Progenitor cell of endocrine pancreas (in vitro differentiated cells): ENCODE measurements at places on chromosomes 1 and 21.

DNA sequence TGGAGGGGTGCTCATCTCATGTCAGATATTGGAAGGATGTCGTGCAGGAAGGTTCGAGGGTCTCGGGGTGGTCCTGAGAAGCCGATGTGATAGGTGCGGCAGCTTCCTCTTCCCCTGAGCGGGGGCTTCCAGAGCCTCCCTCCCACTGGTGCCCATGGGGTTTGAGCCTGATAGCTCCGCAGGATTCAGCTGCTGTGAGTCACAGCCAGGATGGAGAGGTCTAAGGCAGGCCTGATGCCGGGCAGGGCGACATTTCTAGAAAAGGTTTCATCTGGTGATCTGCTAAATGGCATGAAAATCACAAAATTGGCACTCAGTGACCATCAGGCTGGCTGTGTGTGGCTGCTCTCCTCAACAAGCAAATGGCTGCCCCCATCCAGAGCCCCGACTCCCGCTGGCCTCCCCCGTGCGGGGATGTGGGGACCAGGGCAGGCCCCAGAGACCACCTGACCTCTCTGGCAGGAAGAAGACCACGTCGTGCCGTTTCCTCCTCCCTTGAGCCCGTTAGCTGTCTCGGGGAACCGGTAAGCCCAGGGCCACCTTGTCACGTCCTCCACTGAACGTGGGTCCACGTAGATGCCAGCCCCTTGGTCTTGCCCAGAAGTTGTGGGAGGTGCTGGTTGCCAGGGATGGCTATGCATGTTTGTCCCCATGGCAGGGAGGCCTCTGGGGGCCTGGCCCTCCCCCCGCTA is 66.1 kb downstream of the SKI start:
- DNase-seq = no peak

- no peak for DNase-seq
Measured at GRCh38 chr1:26015358-26015757, 6.2 kb upstream of the EXTL1 start.

GRCh38 chr1:7680955-7681268 is 90.2 kb upstream of the VAMP3 start:
- DNase-seq = no peak

DNA sequence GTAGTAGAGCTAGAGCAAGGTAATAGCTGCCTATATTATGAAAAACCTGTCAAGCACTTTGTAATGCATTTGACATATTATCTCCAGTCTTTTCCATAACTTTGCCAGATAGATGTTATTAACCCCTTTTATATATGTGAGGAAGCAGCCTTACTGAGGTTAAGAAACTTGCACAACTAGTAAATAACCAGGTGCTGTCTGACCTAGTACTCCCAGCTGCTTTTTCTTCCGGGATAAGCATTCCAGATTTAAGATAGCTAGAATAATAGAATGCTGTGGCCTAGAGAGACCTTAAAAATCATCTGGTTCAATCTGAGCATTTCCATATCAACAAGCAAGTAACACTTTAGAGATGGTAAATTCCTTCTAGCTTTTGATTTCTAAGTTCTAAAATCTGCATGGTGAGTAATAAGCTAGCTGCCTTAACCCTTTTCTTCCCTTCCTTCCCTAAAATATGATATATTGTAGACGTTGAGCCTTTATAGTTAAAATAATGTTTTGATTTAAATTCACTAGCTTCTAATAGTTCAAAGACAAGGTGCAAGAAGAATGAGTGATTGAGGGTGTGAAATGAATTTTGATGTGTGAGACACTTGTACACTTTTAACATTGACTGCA is 1.8 kb downstream of the SH3GLB1 start:
- no peak for DNase-seq

DNA sequence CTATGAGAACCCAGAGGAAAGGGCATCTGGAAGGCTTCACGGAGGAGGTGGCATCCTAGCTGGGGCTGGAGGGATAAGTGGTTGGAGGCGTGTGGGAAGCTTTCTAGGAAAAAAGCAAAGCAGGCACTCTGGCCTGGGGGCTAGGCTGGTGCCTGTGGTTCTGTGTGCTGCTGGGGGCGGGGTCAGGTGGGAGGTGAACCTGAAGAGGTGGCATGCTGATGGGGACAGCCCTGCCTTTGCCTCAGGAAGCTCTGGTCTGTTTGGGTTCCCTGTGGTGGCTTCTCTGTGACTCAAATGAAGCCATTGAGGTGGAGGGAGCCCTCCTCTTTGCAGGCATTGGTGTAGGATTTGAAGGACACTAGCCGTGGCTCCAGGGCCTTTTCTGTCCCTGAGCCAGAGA is 221.6 kb upstream of the POU3F1 start:
- DNase-seq = no peak

GRCh38 chr1:22537441-22538139 is 25.7 kb upstream of the EPHA8 start:
- DNase-seq = no peak

GRCh38 chr1:109404838-109405237 is 7.1 kb upstream of the SORT1 start:
- no peak for DNase-seq

DNA sequence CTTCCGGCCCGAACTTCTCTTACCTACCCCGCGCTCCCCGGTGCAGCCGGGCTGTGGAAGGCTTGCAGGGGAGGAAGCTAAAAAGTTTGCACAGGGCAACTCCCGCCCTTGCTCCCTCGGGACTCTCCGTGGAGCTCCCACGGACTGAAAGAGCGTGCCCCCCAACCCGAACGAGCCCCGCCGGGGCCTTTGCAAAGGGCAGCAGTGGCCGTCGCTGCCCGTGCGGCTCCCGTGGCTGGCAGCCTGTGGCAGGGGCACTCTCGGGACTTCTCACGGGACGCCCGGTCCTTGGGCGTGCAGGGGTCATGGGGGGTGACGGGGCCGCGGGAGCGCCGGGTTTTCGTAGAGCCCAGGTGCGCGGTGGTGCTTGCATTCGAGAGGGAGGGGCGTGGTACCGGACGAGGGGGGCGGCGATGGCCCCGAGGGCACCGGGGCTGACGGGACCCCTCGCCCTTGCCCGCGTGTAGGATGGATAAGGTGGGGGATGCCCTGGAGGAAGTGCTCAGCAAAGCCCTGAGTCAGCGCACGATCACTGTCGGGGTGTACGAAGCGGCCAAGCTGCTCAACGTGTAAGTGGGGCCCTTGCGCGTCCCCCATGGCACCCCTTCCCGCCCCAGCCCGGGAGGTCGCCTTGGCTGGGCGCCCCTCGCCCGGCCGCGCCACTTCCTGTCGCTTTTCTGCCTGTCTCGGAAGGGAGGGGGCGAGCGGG is 711 bp downstream of the GADD45A start:
- peak; percentile 26 for DNase-seq

- no peak for DNase-seq
Measured at GRCh38 chr1:225476538-225476988, 48.7 kb upstream of the LBR start.

GRCh38 chr1:46180082-46180616 is 3.9 kb upstream of the P3R3URF start:
- no peak for DNase-seq

GRCh38 chr1:41888756-41889155 is 30.0 kb downstream of the HIVEP3 start:
- DNase-seq = no peak

- DNase-seq = no peak
Measured at GRCh38 chr1:103783944-103784377, 34.3 kb downstream of the AMY1C start.

DNA sequence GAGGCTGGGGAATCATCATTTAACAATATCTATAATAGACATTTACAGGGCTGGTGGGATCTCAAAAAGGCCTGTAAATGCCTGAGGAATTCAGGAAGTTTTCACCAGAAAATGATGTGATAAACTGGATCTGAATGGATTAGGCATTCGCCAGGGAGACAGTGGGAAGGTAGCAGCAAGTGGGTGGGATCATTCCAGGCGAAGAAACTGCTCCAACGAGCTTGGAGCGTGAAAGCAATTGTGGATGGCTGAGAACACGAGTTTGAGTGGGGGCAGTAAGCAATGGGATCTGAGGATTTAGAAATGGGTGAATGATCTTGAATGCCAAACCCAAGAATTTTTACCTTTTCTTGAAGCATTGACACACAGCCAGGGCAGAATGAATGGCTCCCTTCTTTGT is 8.9 kb upstream of the NDUFS5 start:
- DNase-seq = no peak
